ENCODE measurements at places on chromosomes 1 and 21. TPM values are rescaled to one million over a fixed set of nuclear protein-coding genes. Genes with fewer than 3 reads are reported as not detected.

DNA sequence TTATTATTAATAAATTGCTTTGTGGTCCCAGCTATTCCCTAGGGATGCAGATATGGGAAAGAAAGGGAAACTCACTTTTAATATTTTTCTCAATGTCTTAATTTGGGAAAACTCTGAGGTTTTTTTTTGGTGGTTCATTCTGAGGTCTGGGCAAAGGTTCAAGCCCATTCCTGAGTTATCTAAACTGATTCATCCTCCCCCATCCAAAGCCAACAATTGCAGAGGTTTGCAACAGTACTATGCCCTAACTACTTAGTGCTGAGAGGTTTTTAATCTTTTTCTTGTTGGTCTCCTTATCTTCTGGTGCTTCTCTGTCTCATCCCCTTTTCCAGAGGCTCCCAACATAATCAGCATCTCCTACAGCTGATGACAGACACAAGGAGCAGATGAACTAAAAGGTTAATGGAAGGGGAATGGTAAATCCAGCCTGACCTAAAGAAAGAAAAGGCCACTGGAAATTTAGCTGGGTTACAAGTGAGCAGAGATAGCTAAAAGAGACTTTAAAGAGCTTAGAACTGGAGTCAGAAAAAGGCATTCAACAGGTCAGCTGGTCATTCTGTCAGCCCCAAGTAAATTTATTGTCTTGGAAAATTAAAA is 390.4 kb downstream of the TGFB2 start:
- H3K4me1 ChIP-seq, result no peaks in the 10 kb centered on the region
- H3K36me3 ChIP-seq, result no peaks in the 10 kb centered on the region
- no peak overlapping the region for H3K4me3 ChIP-seq
- H3K27ac ChIP-seq, result no peak overlapping the region

- peaks cover 8% of the 10 kb centered on the region for H3K4me1 ChIP-seq
- H3K27ac ChIP-seq, result no peak overlapping the region
- no peaks in the 10 kb centered on the region for H3K27me3 ChIP-seq
- no peak for DNase-seq
- no peak overlapping the region for H3K4me3 ChIP-seq
Measured at GRCh38 chr1:198780376-198780775, 141.5 kb downstream of the PTPRC start.

DNA sequence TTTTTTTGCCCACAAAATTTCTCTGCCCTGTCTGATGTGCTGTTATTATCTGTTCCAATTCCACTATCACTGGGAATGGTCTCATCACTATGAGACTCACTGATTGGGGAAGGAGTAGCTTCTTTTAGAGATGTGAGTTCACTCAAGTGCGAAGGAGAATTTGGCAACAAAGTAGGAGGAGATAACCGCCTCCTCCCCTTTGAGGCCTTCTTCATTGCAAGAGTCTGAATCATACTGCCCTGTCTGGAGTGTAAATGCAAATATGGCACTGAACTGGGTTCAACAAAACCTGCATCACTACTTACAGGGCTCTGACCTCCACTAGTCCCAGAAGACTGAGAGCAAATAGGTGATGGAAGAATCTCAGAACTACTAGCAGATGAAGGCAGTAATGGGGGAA is 83.4 kb downstream of the ASH1L start:
- no peaks in the 10 kb centered on the region for H3K27me3 ChIP-seq
- H3K4me1 ChIP-seq, result peaks cover 11% of the 10 kb centered on the region
- H3K4me3 ChIP-seq, result no peak overlapping the region
- H3K27ac ChIP-seq, result no peak overlapping the region
- H3K36me3 ChIP-seq, result peaks cover 39% of the 10 kb centered on the region

Gene TDRD5
- not detected for total RNA-seq

- H3K36me3 ChIP-seq, result peaks cover 36% of the 10 kb centered on the region
- no peak for DNase-seq
- no peaks in the 10 kb centered on the region for H3K27me3 ChIP-seq
- H3K4me3 ChIP-seq, result peak overlapping the region; percentile 100
- peaks cover 49% of the 10 kb centered on the region for H3K4me1 ChIP-seq
- peak overlapping the region; percentile 99 for H3K27ac ChIP-seq
Measured at GRCh38 chr21:29072873-29073221, 601 bp downstream of the CCT8 start.

DNA sequence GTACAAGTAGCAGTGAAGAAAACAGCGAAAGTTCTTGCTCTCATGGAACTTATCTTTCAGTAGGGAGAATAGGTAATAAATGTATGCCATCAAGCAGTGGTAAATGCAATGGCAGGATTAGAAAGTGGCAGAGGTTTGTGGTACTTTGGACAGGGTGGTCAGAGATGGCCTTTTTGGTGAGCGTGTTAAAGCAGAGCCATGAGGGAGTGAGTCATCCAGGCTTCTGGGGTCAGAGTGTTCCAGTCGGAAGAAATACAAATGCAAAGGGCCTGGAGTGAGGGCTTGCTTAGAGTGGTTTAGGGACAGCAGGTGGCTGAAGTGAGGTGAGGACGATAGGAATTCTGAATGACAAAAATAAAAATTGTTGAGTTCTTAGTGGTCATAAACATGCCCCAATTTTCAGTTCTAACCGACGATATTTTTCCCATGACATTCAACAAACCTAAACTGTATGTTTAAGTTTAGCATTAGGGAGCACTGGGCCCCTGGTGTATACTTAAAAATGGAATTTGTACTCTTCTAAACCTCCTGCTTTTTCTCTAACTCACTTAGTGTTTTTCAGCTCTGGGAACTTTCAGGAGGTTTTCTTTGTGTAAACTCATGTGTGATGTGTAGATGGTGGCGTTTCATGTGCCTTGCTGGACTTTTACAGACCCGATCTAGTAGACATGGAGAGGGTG is 78.2 kb downstream of the MACF1 start:
- no peak for DNase-seq
- H3K27ac ChIP-seq, result peak overlapping the region; percentile 61
- H3K36me3 ChIP-seq, result peaks cover 39% of the 10 kb centered on the region
- H3K4me3 ChIP-seq, result no peak overlapping the region

Gene KANK4
- not detected for total RNA-seq

- peaks cover 7% of the 10 kb centered on the region for H3K4me1 ChIP-seq
- no peak overlapping the region for H3K4me3 ChIP-seq
Measured at GRCh38 chr1:84434801-84435549, 36.7 kb downstream of the DNASE2B start.

DNA sequence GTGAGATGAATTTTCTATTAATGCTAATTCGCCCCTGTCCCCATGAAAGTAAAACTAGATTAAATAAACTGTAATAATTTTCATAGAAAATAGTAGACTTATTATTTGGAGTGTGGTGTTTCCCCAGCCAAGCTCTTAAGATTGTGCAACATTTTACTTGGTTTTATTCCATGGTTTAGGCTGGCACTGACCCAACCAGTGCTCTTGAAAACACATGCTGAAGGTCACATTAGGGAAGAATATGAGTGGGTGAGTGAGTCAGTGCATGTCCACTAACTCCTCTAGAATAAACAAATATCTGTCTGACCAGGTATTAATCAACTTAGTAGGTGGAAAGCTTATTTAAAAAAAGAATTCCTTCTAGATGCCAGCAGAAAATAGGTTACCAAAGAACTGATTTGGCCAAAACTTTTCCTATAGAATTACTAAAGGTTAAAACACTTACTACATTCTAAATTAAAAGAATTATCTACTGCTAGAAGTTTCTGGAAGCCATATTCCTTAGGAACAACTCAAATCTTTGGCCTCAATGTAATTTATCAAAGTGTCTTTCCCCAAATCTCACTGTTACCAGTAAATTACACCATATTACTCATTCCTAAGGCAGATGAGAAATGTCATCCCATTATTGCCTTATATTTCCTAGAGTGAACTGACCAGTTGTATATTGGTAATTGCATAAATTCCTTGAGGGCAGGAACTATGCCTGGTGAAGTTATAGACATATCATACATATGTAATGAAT is 89.7 kb upstream of the RGS1 start:
- no peaks in the 10 kb centered on the region for H3K4me1 ChIP-seq
- no peak for DNase-seq
- no peak overlapping the region for H3K27ac ChIP-seq
- no peaks in the 10 kb centered on the region for H3K27me3 ChIP-seq
- no peaks in the 10 kb centered on the region for H3K36me3 ChIP-seq
- no peak overlapping the region for H3K4me3 ChIP-seq

DNA sequence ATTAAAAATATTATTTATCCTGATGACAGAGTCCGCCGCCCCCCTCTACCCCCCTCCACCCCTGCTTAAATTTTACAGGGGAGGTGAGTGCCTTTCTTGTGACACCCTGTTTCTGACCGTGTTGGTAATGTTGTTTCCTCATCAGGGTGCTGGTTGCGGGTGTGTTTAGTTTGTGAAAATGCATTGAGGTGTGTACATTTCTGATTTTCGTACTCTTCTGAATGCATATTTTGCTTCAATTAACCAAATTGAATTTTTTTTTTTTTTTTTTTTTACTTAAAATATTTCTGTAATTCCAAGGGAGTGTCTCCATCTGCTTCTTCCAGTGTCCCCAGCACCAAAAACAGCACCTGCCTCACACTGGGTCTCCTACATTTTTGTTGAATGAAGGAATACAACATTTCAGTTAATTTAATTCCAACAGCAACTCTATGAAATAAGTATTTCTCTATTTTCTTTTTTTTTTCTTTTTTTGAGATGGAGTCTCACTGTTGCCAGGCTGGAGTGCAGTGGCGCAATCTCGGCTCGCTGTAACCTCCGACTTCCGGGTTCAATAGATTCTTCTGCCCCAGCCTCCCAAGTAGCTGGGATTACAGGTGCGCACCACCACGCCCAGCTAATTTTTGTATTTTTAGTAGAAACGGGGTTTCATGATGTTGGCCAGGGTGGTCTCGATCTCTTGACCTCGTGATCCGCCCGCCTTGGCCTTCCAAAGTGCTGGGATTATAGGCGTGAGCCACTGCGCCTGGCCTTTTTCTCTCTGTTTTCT is 5.6 kb upstream of the SLC2A1 start:
- no peak overlapping the region for H3K4me3 ChIP-seq
- H3K27ac ChIP-seq, result no peak overlapping the region
- DNase-seq, result no peak
- peaks cover 15% of the 10 kb centered on the region for H3K4me1 ChIP-seq
- no peaks in the 10 kb centered on the region for H3K36me3 ChIP-seq

GRCh38 chr21:39175154-39175553 is 8.1 kb downstream of the PSMG1 start:
- no peaks in the 10 kb centered on the region for H3K27me3 ChIP-seq
- no peak for DNase-seq
- H3K27ac ChIP-seq, result no peak overlapping the region
- peaks cover 14% of the 10 kb centered on the region for H3K4me1 ChIP-seq

DNA sequence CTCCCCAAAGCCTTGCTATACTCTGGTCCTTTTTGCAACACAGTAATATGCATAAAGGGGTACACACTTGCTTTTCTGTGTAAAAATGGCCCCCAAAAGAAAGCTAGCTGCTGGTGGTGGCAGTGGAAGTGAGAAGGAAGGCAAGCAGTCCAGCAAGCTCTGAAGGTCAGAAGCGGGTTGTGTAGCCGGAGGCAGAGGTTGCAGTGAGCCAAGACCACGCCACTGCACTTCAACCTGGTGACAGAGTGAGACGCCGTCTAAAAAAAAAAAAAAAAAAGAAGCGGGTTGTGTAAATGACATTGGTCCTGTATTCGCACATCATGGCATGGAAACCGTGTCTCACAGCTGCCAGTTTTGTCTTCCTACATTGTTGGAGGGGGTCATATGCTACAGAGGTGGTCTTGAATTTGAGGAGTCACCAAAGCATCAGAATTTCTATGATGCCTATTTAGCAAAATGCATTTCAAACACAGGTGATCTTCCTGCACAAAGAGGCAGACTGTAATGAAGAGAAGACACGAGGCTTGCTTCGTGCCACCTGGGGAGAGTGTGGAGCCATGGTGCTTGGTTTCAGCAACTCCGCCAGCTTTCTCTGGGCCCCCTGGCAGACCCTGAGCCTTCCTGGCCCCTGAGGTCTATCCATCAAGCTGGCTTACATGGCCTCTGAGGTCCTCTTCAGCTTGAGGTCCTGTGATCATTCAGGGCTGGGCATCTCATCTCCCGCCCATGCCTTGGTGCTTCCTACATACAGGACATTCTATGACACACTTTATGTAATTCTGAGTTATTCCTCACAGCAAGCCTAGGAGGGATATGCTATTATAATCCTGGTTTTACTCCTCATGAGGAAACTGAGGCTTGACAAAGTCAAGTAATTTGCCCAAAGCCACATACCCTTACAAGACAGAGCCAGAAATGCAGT is 71.0 kb downstream of the TOMM20 start:
- DNase-seq, result no peak
- no peak overlapping the region for H3K27ac ChIP-seq
- no peak overlapping the region for H3K4me3 ChIP-seq
- no peaks in the 10 kb centered on the region for H3K27me3 ChIP-seq
- no peaks in the 10 kb centered on the region for H3K36me3 ChIP-seq
- peaks cover 7% of the 10 kb centered on the region for H3K4me1 ChIP-seq

Gene DNASE2B
- total RNA-seq, result not detected

Gene SELENBP1
- not detected for total RNA-seq

DNA sequence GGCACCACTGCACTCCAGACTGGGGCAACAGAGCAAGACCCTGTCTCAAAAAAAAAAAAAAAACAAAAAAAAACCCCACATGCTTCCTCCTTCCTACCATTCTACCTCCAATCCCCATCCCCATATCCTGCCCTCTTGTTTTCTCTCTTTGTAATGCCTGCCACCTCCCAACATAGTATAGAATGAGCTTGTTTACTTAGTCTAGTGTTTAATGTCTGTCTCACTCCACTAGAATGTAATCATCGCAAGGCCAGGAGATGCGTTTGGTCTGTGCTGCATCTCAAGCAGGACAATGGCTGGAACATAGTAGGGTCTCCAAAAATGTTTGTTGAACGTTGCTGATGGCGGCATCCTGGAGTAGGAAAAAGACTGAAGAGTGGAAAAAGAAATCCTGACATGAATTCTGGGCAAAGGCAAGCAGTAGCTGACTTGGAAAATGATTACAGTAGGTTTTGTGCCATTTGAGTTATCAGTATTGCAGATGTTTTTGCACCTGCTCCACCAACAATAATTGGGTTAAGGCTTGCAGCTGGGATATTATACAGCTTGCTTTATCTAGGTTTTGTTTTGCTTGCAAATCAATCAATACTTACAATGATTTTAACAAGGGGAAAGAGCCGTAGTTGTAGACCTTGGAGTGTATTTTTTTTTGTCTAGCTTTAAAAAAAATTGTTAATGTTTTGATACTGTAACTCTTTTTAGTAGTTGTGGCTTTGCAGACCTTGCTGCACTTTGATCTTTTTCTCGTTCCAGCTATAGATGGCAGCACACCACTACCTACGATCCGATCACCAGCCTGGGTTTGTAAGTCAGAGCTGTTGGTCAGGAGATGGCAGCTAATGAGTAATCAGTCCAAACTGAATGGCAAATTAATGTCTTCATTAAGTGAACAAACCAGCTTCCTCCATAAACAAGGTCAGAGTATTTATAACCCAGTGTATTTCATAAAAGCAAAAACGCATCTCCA is 62.4 kb downstream of the BACH1 start:
- H3K36me3 ChIP-seq, result peaks cover 19% of the 10 kb centered on the region
- H3K4me1 ChIP-seq, result peaks cover 12% of the 10 kb centered on the region
- no peaks in the 10 kb centered on the region for H3K27me3 ChIP-seq
- peak; percentile 23 for DNase-seq
- H3K4me3 ChIP-seq, result no peak overlapping the region

- peaks cover 2% of the 10 kb centered on the region for H3K36me3 ChIP-seq
Measured at GRCh38 chr1:52899445-52899894, 22.1 kb downstream of the ECHDC2 start.

All from activated CD8-positive, alpha-beta T cell treated with anti-CD3 and anti-CD28 coated beads for 36 hours (primary cell).